Stimulated activated naive CD4-positive, alpha-beta T cell (primary cell): ENCODE measurements at places on chromosomes 6 and 20.

DNA sequence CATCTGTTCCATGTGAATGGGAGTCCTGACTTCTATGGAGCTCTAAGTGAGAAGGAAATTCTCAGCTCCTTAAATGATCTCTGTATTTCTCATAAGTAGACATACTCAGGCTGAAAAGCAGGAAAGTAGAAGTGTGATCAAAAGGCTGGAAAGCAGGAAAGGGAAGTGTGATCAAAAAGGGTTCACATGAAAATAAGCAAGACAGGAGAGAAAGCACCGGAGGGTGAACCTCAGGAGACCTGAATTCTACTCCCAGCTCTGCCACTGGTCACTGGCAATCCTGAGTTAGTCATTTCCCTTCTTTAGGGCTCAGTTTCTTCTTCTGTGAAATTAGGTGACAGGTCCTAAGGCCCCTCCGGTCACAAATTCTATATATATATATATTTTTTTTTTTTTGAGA lies 55.5 kb upstream of the TRERF1 start:
- no peak for DNase-seq

- DNase-seq, result peak; percentile 39
Measured at GRCh38 chr6:1554476-1555310, 55.0 kb upstream of the FOXC1 start.

DNA sequence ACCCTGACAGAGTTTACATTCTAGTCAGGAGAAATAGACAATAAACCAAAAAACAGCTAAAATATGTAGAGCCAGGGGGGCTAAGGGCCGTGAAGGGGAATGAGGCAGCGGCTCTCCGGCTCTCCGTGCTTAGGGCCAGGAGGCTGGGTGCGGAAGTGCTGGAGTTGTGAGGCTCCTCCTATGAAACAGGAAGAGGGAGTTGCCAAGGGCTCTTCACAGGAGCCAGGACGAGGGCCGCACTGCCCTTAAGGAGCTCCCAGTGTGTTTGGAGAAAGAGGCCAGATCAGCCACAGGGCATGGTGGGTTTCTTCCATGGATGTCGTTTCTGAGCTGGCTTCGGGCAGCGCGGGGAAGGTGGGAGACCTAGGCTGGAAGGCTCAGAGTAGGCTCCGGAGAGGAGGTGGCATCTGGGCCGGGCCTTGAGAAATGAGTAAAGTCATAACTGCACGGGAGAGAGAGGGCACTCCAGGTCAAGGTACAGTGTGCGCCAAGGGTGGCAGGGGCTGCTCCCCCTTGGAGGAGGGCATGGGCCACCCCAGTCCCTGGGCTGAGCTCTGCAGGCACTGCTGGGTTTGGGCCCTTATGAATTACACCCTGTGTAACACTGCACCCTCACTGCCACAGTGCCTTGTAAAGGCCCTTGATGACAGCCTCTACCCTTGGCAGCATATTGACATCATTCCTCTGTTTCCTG lies 20.8 kb upstream of the MLN start:
- no peak for DNase-seq

DNA sequence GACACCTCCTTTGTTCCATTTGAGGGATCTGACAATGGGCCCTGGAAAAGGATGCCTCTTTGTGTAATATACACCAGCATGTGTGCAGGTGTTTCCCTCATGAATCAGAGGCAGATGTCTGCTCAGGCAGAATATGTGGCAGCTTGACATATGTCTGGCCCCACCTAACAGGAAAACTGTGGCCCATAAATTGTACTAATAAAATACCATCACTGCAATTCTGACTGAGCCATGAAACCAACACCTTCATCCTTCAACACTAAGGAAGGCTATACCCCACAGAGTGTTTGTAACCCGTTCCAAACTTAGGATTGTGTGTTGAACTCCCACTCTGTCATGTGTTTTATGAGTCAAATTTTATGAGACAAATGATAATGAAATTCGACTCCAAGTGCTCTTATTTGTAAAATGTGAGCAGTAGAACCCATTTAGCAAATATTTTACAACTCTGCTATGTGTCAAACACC lies 22.7 kb downstream of the LAMA4 start:
- no peak for DNase-seq

DNA sequence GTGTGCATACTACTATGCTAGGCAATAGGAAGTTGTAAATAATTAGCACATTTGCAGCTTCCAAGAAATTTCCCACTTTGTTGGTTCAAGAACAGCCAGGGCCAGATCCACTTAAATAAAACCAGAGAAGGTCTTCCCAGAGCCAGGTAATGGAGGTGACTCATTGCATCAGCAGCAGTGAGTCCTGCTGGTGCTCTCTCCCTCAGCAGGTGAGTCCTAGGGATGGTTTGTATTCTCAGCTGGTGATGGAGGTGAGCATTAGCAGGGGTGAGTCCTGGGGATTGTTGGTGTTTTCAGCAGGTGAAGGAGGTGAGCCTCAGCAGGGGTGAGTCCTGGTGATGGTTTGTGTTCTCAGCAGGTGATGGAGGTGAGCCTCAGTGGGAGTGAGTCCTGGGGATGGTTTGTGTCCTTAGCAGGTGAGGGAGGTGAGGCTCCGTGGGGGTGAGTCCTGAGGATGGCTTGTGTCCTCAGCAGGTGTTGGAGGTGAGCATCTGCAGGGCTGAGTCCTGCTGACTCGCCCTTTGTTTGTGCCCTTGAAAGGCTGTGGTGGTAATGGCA lies 232.8 kb upstream of the EXOC2 start:
- DNase-seq, result no peak

- DNase-seq, result no peak
Measured at GRCh38 chr20:17369506-17369905, 142.7 kb downstream of the PCSK2 start.

DNA sequence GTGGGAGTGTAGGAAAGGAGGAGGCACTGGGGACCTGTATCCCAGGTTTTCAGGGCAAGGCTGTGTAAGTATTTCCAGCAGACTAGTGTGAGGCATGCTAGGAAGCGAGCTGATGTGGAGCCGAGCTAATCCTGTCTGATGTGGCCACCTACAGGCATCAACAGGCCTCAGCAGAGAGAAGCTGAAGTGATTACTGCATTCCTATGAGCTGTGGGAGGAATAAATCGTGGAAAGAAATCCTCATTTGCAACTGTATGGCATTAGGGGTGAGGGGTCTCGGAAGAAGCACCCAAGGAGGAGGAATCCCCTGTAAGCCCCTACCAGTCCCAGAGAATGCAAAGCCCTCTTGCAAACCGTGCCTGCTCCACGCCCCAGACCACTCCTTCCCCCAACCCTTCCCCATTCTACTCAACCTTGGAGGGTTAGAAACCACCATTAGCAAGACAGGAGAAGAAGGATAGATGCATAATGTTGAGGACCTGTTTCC lies 41.6 kb downstream of the C6orf15 start:
- no peak for DNase-seq

DNA sequence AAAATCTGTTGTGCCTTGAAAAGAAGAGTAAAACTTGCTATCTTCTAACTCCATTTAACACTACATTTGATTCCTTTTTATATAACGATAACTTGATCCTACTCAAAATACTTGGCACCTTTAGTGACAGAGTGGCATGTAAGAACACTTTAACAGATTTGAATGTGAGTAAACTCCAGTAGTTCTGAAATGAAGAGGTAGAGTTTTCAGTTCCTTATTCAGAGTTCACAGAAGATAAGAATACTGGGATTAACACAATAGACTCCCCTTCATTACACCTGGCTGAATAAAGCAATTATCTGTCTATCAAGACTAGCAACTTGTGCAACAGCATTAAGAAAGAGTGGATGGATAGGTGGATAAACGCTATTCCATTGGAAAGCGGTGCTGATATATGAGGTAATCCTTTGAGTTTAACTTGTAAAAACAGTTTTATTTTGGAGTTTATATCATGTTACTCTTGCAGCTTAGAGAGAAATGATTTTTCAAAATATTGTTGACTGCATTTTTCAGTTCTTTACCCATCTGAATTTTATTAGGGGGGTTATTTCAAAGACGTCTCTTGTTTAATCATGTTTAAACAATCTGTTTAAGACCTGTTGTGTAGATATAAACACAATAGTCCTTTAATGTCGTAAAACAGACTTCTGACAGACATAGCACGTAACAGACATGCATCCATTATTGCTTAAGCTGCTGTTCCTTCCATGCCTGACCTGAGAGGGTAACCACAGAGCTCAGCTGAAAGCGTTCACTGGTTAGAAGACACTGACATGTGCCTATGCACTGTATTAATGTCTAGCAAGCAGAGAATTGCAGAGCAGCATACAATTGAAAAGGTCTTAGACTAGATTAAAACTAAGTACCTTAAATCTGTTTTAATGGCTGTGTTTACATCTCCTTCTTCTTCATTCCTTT lies 102.4 kb upstream of the SUPT3H start:
- DNase-seq, result no peak

- DNase-seq, result no peak
Measured at GRCh38 chr20:25032478-25033264, 25.3 kb downstream of the ACSS1 start.

GRCh38 chr6:130018744-130019325 lies 454 bp downstream of the L3MBTL3 start:
- DNase-seq, result peak; percentile 59

DNA sequence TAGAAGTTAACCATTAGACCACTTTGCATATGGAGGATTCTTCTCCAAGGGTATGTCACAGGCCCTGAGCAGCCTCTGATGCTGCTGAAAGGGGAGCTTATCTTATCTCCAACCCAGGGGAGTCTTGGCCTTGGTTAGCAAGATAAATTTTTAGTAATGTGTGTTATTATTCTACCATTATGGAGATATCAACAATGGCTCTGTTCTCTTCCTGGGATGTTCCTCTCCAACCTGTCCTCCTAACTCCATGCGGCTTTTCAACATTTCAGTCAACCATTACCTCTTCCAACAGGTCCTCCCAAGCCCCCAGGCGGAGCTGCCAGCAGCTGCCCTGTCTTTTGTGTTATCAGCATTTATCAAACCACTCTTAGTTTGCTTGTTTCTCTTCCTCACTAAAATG lies 48.4 kb upstream of the FOXC1 start:
- no peak for DNase-seq

DNA sequence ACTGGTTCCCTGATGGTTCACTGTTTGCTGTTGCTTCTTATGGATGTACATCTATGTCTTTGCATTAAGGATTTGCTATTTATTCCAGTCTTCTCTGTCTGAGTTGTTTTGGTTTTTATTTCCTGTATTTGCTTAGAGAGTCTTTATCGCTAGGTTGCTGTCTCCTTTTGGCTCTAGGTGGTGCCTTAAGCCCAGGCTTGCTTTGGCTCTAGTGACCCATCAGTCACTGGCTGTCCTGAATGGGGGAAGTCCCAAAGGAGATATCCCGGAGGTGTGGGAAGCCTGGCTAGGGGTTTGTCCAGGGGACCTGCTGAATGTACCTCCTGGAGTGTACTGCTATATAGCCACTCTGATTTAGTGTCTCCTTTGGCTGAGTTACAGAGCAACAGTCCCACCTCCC lies 53.4 kb downstream of the MCHR2 start:
- DNase-seq, result no peak

DNA sequence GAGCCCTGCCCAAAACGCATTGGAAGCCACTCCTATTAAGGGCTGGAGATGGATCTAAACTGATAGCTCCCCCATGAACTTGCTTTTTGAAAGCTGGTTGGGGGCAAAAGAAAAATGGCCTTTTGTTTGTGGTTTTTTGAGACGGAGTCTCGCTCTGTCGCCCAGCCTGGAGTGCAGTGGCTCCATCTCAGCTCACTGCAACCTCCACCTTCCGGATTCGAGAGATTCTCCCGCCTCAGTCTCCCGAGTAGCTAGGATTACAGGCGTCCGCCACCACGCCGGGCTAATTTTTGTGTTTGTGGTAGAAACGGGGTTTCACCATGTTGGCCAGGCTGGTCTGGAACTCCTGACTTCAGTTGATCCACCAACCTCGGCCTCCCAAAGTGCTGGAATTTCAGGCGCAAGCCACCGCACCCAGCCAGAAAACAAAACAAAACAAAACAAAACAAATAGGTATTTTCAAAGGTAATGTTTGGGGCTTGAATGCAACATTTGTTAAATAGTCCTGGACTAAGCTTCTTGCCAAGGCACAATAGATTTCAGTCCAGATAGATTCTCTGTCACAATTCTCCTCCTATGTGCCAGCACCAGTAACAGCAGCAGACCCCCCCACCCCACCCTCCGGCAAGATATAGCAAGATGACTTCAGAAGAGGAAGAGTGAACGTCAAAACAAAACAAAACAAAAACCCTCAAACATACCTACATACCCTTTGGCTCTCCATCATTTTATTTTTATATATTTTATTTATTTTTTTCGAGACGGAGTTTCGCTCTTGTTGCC lies 26.5 kb upstream of the ABT1 start:
- DNase-seq, result no peak

GRCh38 chr6:42979523-42980177 lies 669 bp upstream of the PEX6 start:
- peak; percentile 57 for DNase-seq

DNA sequence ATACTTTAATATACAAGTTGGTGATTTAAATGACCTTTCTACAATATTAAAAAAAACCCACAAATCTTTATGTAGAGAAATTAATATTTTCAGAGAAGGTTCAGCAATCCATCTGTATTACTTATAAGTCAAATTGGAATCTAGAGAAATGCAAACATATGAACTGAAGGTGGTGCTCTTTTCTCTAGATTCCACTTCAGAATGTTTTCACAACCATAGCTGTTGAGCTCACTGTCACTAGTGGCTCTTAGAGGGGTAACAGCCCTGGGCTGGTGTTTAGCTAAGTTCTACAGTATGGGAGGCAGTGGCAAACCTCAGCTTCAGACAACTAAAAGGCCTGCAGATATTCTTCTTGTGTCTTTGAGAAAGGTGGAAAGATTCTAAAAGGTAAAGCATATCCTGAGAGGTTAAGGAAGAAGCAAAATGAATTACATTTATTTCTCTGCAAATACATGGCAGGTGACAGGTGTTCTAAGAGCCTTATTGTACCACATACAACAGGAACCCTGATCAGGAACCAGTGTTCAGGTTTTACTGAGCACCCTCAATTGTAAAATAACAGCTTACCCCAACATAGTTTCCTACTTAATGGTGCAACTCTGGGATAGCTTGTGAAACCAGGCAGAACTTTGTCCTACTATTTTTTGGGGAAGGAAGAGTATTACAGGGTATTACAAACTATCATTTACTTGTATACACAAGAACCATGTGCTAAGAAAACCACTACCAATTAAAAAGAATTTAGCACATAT lies 56.6 kb upstream of the SAMHD1 start:
- DNase-seq, result no peak
